CD4-positive, CD25-positive, alpha-beta regulatory T cell (primary cell): ENCODE measurements at places on chromosomes 2 and 18. TPM values are rescaled to one million over a fixed set of nuclear protein-coding genes. Genes with fewer than 3 reads are reported as not detected.

SCYGR7 gene
- not detected for total RNA-seq

LYPD6 gene
- not detected for total RNA-seq

UGT1A1 gene
- not detected for total RNA-seq

EGR4 gene
- total RNA-seq = 0.69 TPM
